Effector memory CD8-positive, alpha-beta T cell (primary cell): ENCODE measurements at places on chromosomes 7 and 10.

GRCh38 chr7:36570528-36571189 lies 153.6 kb downstream of the AOAH start:
- no peak for DNase-seq

GRCh38 chr10:21314111-21314626 lies 211.3 kb downstream of the SKIDA1 start:
- no peak for DNase-seq

GRCh38 chr7:51031791-51032515 lies 249.3 kb upstream of the GRB10 start:
- DNase-seq, result no peak

GRCh38 chr10:21317902-21318301 lies 207.6 kb downstream of the SKIDA1 start:
- no peak for DNase-seq

DNA sequence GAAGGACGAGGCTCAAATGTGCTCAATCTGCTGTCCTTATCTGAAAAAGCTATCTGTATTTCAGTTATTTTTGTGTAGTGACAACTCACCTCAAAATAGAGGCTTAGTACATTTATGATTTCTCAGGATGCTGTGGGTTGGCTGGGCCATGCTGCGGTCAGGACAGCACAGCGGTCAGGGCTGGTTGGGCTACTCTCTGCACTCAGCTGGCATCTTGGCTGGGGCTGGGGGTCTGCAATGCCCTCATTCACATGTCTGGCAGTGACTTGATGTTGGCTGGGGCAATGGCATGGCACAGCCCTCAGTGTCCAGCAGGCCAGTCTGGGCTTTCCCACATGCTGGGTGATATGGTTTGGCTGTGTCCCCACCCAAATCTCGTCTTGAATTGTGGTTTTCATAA lies 15.6 kb upstream of the INMT start:
- no peak for DNase-seq

DNA sequence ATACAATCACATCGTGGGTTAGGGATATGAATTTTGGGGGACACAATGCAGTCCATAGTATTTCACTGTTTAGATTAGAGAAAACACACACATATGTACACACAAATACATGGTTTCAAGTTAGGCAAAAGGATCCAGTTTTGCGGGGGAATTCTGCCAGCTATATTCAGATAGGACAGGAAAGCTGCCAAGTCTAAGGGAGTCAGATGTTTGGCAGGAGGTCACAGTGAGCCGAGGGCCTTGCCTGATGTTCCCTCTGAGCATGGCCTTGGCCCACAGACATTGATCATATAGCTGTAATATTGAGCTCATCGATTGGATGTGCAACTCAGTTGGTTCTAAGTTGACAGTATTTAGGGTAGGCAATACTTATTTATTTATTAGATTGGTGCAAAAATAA lies 122.8 kb downstream of the ADRA2A start:
- no peak for DNase-seq

GRCh38 chr10:74474022-74474713 lies 323.1 kb downstream of the ADK start:
- DNase-seq, result no peak

DNA sequence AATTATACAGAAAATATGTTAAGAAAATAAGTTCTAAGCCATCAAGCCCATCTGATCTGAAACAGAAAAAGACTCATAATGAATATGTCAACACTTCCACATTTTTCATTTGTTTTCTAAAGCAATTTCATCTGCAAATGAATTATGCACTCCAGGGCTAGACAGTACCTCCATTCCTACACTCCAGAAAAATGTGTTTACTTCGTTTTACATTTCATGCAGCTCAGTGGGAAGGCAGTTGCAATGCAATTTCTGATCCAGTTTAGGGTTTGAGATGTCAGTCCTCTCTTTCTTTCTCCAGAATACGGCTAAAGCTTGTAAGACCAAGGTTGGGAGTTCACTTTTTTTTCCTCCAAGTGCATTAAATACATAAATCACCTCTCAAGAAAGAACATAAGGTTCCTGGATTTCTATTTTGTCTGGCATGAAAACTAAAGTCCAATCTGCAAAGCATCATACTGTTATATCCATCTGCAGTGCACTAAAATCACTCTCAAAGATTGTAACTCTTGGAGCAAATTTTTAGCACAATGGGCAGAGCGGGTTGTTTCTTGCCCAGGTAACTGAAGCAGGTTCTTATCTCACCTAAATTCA lies 348.8 kb upstream of the C7orf33 start:
- no peak for DNase-seq

- no peak for DNase-seq
Observed at GRCh38 chr10:8691498-8692017, 637.1 kb downstream of the GATA3 start.

DNA sequence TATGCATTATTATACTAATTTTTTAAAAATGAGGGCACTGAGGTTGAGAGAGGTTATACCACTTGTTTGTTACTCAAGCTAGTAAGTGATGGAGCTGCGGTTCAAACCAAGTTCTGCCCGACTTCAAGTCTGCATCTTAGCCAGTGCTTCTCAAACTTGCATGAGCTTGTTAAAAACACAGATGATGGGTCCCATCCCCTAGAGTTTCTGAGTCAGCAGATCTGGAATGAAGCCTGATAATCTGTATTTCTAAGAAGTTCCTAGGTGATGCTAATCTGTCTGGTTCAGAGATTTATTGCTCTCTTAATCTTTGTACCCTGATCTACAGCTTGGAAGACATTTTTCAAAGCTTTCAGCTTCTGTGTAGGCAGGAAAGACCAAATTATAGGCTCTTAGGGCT lies 67.7 kb upstream of the CC2D2B start:
- DNase-seq, result no peak

DNA sequence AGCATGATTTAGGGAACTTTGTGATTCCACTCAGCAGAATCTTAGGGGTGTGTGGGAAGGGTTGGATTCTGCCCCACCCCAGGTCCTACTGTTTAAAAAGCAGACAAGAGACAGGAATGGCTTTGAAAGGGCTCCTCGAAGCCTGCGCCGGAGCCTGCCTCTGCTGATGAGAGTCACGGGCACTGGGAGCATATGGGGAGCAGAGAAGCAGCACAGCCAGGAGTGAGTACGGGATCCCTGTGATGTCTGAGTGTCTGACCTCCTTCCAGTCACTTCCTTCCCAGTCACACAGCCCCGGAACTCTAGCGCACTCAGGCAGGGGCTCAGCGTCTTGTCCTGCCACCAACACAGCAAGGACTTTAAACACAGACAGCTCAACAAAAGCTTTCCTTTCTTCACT lies 514.9 kb upstream of the DPP6 start:
- no peak for DNase-seq

- DNase-seq, result no peak
Observed at GRCh38 chr10:50563906-50564305, 59.9 kb downstream of the SGMS1 start.

DNA sequence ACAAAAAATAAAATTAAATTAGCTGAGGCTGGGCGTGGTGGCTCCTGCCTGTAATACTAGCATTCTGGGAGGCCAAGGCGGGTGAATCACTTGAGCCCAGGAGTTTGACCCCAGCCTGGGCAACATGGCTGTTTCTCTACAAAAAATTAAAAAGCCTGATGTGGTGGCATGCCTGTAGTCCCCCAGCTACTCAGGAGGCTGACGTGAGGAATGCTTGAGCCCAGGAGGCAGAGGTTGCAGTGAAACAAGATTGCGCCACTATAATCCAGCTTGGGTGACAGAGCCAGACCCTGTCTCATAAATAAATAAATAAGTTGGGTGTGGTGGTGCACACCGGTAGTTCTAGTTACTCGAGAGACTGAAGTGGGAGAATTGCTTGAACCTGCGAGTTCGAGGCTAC lies 65.1 kb downstream of the GNA12 start:
- DNase-seq, result no peak

DNA sequence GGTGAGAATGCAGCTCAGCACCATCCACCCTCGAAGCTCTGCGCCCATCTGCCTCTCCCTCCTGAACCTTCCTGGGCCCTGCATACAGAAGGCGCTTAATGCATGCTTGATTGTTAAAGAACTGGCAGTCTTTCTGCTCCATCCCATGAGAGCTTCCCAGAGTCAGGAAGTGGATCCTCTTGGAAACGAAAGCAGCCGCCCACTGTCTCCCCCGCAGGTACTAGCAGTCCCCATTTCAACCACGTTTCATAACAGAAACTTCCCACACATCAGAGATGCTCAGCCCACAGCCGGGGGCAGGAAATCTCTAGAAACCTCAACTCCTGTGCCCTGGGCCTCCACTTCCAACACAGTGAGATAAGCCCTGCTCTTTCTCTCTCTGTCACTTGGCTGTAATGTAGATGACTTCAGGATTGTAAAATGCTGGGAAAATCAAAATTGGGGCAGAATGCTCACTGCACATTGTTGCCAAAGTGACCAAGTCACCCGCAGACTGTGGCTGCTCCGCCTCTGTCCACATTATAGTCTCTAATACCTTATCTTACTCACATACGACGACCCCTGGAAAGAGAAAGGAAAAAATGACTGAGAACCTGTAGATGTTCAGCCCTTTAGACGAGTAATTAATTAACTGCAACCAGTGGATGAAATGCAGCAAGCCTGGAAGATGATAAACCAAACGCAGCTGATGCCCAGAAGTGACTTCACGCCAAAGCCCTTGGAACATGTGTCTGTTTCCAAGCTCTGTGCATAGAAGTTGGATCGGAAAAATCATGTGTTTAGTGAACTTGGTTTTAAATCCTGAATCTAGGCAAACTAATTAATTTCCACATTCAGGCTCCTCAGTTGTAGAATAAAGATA lies 28.5 kb downstream of the GSDME start:
- DNase-seq, result no peak

GRCh38 chr7:101731502-101732084 lies 85.8 kb upstream of the CUX1 start:
- DNase-seq, result no peak

- DNase-seq, result no peak
Observed at GRCh38 chr7:96388620-96389383, 66.9 kb upstream of the SLC25A13 start.

- no peak for DNase-seq
Observed at GRCh38 chr7:65731562-65732035, 141.3 kb upstream of the VKORC1L1 start.

DNA sequence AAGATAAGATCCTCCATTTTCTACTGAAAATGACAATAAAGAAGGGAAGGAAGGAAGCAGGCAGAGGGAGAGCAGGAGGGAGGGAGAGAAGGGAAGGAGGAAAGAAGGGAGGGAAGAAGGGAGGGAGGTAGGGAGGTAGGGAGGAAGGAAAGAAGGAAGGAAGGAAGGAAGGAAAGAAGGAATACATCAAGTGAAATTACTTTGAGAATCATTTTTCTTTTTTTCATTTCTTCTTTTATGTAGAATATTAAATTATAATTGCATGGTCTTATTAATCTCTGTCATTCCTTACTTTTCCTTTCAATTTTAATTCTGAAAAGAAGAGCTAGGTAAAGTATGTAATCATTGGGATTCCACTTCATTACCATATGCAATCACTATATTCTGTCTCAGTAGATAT lies 97.8 kb downstream of the PLXDC2 start:
- no peak for DNase-seq

GRCh38 chr10:10865303-10865702 lies 152.4 kb upstream of the CELF2 start:
- DNase-seq, result no peak

- DNase-seq, result no peak
Observed at GRCh38 chr10:131245475-131246059, 66.0 kb downstream of the TCERG1L start.

GRCh38 chr10:7872041-7872442 lies 53.7 kb downstream of the TAF3 start:
- DNase-seq, result no peak

DNA sequence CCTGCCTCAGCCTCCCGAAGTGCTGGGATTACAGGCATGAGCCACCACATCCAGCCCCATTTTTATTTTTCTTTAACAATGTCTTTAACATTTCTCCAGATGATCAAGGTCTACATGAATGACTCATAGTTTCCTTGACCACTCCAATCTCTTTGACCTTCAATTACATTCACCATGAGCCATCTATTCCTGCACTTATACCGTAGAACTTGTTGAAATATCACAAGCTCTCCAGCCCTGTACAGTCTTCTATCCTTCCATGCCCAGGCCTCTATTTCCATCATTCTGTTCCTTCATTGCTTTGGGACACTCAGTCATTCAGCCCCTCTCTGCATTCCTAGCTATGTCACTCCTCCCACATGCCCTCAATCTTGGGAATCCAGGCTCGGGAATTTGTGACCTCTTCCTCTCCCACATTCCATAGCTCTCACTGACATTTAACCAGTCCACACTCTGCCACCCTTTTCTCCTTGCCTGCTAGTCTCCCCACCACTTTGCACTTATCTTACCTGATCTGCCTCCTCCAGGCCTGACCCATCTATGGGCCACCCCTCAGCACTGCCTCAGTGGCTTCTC lies 151.8 kb upstream of the STK17A start:
- DNase-seq, result no peak

GRCh38 chr10:13924040-13924725 lies 337.4 kb downstream of the PRPF18 start:
- DNase-seq, result no peak

- no peak for DNase-seq
Observed at GRCh38 chr7:140674899-140675701, 2.4 kb downstream of the ADCK2 start.

DNA sequence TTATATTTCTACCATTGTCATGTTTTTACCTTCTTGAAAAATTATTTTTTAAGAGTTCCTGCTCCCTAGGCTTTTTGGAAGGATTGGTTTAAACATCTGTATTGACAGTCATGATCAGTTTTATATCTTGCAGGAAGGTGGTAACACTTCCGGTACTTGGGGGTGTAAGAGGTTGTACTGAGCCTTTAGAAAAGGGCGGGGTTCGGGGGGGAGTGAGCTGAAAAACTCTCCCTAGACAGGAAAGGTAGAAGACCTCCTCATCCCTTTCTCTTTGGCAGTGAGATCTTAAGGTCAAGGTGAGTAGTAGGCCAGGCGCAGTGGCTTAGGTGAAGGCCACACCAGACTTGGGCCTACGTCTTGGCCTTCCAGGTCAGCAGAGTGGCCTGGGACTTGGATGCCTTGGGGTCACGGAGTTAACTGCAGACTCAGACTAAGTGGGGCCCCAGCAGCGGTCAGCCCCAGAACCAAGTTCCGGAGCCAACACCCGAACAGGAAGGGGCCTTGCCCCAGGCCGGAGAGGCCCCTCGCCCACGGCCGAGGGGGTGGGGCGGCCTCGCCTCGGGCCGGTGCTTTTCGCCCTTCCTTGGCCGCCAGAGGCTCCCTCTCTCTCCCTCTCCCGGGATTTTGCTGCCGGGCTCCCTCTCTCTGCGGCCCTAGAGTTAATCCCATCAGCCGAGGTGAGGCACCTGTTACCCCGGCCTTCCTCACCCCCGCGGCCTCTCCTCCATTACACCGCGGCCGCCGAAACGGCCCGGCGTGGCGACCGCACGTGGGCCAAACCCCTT lies at the start of gene PPP1R9A:
Gene PPP1R9A (plus strand): TSS at position 569 of the 785 bp plus-strand sequence. CDS start 2,520 bp downstream, outside the sequence.
- no peak for DNase-seq
